Activated naive CD4-positive, alpha-beta T cell treated with anti-CD3 and anti-CD28 coated beads, Interleukin-2, amount 50 U/mL, for 72 hours (primary cell): ENCODE measurements at places on chromosomes 16 and 17.

GRCh38 chr17:81737947-81738800 is 26.1 kb downstream of the SLC25A10 start:
- DNase-seq: no peak

DNA sequence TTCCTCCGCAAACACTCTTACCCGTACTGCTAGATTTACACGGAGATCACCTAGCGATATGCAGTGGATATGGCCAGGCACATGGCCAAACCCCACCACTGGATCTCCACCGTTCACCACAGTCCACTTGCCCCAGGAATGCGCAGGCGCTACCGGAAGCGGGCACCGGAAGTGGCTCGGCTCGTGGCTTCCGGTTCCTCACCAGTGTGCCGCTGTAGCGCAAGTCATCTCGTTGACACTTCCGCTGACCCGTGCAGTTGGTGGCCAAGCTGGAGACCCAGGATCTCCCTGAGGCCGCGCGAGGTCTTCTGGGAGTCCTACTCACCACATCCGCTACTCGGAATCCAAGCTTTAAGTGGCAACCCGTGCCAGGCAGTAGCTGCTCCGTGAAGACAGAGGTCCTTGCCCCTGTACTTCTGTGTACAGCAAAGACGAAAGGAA is 11.5 kb downstream of the ZNF597 start:
- DNase-seq: peak; percentile 51

GRCh38 chr16:51968749-51969148 is 578.2 kb downstream of the TOX3 start:
- DNase-seq: no peak

DNA sequence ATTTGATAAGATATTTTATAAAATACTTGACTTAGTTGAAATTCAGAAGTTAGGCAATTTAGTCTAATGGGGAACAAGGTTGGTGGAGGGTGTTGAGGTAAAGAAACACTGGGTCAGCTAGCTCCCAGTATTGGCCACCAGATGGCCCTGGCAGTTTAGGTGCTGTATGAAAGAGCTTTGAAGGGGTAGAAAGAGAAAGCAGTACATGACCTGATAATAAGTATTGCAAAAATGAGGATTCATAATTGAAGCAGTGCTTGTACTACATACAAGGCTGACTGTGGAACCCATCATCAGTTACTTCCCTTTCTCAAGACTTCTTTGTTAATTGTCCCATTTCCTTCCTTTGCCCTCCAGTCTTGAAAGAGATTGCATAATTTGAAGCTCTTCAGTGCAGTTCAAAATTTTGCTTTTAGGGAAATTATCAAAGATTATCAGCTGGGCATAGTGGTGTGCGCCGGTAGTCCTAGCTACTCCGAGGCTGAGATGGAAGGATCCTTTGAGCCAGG is 29.4 kb downstream of the TANC2 start:
- peak; percentile 7 for DNase-seq

DNA sequence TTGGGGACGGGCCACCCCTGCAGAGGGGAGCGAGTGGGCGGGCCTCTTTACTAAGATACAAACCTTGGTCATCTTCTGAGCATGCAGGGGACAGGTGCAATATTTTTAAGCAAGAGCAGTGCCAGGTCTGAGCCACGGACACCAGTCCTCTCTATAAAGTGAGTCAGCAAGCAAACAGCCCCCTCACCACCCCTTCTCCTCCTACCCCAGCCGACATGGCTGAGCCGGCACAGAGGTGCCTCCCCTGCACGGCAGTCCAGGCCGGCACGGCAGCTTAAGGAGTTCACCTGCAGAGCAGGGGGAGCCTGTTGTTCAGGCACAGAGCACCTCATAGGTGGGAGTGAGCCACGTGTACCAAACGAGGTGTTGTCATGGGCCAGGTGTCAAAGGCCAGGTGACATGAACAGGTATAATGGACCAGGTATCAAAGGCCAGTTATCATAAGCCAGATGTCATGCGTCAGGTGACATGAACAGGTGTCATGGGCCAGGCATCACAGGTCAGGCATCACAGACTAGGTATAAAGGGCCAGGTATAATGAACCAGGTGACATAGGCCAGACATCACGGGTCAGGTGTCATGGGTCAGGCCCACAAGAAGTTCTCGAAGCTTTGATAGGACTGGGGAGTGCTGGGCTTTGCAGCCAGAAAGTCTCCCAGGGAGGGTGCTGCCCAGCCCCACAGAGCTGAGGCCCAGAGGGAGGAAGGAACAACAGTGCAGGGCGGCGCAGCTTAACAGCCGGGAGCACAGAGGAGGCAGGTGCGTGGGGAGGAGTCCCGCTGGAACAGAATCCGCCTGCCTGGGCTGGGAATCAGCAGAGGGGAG is 42.6 kb upstream of the ZNF469 start:
- no peak for DNase-seq

DNA sequence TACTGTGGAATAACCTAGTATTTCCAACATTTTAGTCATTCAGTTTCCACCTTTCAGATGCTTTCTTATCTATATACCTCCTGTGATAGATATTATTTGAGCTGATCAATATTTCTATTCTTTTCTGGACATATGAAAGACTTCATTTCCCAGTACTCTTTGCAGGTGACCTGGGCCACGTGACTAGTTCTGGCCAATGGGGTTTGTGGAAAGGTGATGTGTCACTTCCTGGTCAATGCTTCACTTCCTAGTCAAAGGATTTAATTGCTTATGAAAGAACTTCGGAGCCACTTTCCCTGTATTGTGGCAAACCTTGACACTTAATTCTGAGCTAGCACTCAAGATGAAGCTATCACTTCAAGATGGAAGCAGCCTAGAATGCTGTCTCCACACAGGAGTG is 248.9 kb upstream of the FOXF1 start:
- no peak for DNase-seq

GRCh38 chr16:57903656-57904055 is 67.3 kb downstream of the CNGB1 start:
- DNase-seq: no peak

DNA sequence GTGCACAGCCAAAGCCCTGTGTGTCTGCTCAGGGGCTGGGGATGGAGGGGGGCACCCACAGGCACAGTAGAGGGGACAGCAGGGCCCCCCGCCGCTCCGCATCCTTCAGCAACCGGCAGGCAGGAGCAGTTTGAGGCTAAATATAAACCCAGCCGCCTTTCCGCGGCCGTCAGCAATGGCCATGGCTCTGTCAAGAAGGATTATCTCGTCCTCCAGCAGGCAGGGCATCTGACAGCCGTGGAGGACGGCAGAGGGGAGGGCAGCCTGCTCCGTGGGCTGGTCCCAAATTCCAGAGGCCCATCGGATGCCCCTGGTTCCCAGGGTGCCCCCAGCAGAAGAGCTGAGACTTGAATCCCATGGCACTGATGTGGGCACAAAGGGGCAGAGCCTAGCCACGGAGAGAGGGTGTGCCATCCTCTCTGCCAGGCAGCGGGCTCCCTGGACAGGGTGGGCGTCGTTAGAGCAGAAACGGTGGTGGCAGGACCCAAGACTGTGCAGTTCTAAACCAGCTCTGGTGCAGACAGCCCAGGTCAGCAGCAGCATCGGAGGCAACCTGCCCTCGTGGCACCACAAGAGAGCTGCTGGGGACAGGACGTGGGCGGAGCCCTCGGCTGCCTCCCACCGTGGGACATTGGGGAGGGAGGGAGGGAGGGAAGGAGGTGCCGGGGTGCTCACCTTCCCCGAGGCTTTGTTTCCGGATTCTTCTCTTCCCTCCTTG is 198.8 kb upstream of the CIBAR2 start:
- no peak for DNase-seq

GRCh38 chr17:77534137-77534536 is 393.4 kb downstream of the SEC14L1 start:
- DNase-seq: no peak

DNA sequence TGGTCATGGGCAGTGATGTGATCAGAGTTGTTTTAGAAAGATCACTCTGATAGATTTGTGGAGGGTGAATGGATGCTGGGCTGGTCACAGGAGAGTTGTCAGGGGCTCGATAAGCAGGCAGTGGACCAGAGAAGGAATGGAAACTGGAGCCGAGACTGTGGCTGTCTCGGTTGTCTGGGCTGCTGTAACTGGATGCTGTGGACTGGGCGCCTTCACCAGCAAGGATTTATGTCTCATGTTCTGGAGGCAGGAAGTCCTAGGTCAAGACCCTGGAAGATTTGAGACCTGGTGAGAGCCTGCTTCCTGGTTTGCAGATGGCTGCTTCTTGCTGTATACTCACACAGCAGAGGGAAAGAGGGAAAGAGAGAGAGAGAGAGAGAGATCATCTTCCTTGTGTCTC is 203.6 kb downstream of the HS3ST4 start:
- DNase-seq: no peak
